ENCODE measurements at places on chromosomes 6 and 20.

DNA sequence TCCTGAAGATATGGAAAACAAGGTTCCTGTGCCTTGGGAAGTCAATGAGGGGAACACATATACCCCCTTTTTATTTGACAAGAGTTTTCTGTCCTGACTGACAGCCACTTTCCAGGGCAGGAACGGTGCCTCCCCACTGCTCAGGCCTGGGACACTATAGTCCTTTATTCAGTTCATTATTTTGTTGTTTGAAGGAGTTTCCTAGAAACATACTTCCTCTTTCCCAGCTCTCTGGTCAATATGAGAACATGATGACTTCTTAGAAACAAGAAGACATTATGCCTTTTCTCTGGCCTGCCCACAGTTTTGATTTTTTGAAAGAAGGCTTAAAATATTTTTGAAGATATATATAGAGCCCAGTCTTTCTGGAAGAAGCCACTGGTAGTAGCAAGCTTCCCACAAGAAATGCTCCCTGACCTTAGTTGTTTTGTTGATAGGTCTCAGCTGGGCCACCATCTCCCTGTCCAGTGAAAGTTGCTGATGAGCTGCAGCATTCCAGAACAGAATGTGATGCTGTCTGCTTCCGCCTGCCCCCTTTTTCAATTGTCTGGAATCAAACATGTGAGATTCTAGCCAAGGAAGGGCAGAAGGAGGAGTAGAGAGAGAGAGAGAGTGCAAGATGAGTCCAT lies 350.0 kb upstream of the PRND start:
- DNase-seq, result no peak

GRCh38 chr6:107769053-107769658 lies 55.0 kb downstream of the SCML4 start:
- no peak for DNase-seq

GRCh38 chr20:44022464-44022863 lies 107.8 kb downstream of the TOX2 start:
- DNase-seq, result no peak

DNA sequence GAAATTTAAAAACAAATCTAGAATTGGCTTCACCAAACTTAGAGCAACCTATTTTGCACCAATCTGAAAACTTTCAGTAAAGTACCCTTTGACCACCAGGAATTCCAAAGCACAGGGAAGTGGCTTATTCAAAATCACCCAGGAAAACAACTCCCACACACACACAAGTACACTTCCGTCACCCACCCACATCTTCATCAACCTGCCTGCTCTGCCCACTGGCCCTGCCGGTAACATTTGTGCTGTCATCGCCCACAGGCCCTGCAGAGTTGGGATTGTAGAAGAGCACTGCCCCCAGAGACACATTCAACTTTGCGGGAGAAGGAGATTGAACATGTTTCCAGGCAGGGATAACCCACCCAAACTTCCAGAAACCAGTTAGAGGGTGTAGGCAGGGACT lies 19.3 kb upstream of the SCML4 start:
- no peak for DNase-seq

GRCh38 chr6:14333556-14334305 lies 216.2 kb downstream of the CD83 start:
- DNase-seq, result no peak

DNA sequence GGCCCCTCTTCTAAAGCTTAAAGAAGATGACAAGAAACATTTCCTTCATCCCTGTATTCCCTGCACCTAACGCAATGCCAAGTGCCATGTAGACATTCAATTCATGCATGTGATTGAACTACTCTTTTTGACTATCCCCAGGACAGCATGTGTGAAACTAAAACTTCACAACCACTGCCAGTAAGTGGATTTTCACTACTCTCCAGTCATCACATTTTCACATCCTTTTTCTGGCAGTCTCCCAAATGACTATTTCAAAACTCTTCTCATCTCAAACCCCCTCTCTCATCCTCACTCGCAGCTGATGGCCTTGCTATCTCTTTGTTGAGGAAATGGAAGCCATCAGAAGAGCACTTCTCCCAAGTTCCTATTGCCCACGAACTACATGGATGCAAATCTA lies 122.6 kb downstream of the OPRM1 start:
- no peak for DNase-seq

DNA sequence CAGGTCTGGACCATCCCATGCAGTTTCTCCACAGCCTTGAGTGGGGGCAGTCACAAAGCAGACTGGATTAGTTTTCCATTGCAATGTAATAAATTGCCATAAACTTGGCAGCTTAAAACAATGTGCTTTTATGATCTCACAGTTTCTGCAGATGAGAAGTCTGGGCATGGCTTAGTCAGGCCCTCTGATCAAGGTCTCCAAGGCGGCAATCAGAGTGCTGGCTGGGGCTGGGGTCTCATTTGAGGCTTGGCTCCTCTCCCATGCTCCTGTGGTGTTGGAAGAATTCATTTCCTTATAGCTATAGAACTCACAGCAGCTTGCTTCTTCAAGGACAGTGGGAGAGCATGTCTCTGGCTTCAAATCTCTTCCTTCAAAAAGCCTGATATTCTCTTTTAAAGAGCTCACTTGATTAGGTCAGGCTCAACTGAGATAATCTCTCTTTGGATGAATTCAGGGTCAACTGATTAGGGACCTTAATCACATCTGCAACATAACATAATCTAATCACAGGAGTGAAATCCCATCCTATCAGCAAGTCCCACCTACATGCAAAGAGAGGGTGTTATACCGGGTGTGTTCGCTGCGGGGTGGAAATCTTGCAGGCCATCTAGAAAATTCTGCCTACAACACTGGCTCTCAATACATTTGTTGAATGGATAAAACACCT lies 77.4 kb upstream of the SULF2 start:
- DNase-seq, result no peak

GRCh38 chr20:59518881-59519706 lies 85.2 kb upstream of the PHACTR3 start:
- no peak for DNase-seq

GRCh38 chr6:156828280-156828703 lies 51.1 kb downstream of the ARID1B start:
- DNase-seq, result no peak

GRCh38 chr20:46323557-46323956 lies 15.3 kb upstream of the CDH22 start:
- no peak for DNase-seq

DNA sequence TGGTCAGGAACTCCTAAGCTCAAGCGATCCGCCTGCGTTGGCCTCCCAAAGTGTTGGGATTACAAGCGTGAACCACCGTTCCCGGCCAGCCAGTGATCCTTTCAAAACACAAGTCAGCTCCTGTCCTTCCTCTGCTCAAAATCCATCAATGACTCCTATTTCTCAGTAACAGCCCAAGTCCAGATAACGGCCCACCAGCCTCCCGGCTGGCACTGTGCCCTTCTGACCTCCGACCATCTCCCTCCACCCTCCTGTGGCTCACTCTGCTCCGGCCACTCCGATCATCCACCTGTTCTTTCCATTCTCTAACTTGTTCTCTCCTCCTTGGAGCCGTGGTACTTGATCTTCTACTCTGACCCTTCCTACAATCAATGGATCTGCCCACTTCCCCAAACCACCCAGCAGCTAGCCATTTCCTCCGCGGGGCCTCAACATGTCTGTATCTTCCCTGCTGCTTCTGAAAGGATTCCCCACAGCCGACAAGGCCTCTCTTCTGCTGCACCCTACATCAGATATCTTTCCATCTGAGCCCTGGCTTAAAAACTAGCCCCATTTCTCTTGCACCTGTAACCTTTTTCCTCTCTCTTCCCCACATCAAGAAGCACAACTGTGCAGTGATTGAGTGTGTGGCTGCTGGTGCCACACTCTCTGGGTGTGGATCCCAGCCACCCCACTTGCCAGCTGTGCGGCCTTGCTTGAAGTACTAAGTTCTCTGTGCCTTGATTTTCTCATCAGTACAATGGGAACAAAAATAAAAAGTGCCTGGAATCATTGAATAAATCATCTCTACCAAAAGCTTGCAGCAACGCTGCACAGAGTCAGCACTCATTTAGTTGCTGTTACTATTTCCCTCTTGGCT lies 6.1 kb upstream of the ZMYND8 start:
- DNase-seq, result peak; percentile 39

DNA sequence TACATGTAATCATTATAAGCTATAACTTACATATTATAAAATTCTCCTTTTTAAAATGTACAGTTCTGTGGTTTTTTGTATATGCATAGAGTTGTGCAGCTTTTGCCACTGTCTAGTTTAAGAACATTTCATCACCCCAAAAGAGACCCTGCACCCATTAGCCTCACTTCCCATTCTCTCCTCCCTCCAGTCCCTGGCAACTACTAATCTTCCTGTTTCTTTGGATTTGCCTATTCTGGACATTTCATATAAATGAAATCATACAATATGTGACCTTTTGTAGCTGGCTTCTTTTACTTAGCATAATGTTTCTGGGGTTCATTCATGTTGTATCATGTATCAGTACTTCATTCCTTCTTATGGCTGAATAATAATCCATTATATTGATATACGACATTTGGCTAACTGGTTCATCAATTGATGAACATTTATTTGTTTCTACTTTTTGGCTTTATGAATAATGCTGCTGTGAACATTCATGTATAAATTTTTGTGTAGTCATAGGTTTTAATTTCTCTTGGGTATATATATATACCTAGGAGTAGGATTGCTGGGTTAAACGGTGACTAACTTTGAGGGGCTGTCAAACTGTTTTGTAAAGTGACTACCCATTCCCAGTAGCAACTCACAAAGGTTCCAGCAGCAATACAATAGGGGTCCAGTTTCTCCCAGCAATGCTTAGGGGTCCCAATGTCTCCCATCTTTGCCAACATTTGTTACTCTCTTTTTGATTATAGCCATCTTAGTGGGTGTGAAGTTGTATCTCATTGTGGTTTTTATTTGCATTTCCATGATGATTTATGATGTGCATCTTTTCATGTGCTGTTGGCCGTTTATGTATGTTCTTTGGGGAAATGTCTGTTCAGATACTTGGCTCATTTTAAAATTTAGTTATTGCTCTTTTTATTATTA lies 10.7 kb downstream of the PTPRA start:
- no peak for DNase-seq

DNA sequence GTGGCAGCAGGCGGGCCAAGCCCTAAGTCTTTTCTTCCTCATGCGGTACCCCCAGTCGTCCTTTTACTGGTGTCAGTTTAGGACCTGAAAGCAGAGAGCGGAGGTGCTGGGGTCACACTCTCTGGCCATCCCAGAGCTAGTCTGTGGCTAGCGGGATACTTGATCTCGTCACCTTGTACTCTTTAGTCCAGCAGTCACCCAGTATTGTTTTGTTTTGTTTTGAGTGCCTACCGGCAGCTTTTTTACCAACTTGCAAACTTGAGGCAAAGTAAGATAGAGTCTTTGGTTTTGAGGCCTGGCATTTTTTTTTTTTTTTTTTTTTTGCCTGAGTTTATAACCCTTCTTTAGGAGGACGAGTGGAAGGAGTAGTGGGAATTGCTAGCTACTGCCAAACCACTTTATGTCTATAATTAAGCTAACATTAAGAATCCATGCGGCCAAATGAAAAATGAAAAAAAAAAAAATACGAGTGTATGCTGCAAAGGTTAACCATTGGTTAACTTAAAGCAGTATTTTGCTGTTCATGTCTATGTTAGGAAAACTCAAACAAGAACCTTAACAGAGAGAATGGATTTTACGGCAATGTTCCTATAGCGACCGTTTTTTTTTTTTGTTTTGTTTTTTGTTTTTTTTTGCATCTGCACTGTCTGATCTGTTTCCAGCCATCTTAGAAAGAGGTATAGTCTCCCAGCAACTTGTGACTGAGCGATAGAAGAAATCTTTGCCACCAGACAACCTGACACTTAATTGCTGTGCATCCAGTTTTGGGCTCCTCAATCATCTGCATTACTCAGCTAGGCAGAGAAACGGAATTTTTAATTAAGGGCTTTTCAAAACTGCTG lies 56.9 kb downstream of the FAM217A start:
- no peak for DNase-seq

DNA sequence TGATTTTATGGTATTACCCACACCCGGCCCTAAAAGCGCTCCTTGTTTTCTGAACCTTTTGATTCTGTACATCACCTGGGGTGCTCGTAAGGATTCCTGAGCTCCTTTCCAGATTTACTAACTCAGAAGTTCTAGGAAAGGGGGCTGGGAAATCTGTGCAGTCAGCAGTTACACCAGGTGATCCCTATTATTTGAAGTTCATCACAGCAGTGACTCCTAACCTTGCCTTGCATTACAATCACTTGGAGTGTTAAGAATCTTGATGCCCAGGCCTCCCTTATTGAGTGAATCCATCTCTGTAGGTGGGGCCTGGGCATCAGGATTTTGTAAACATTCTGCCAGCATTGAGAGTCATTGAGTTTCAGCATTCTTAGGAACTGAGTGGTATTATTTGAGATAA lies 44.7 kb downstream of the BMP6 start:
- no peak for DNase-seq

- no peak for DNase-seq
These were observed 150.3 kb downstream of the GRIK2 start for GRCh38 chr6:101543796-101544195.
